ENCODE measurements at places on chromosomes 1 and 21.
A peak's percentile ranks its signal among the peaks of the same experiment; 100 is the strongest.

DNA sequence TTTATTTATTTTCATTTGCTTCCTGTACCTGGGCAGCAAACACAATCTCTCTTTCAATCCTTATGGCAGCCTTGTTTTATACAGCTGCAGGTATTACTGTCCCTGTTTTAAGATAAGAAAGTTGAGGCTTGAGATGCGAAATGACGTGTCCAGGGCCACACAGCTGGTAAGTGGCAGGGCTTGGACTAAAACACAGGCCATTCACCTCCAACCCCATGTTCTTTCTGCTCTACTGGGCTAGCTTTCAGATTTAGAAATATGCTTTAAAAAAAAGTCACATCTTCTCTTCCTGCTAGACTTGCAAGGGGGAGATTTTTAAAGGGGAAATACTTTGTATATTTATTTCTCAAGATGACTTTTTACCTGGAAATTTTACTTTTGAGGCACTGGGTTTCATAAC, 62.8 kb downstream of the CNST start:
- DNase-seq = no peak

DNA sequence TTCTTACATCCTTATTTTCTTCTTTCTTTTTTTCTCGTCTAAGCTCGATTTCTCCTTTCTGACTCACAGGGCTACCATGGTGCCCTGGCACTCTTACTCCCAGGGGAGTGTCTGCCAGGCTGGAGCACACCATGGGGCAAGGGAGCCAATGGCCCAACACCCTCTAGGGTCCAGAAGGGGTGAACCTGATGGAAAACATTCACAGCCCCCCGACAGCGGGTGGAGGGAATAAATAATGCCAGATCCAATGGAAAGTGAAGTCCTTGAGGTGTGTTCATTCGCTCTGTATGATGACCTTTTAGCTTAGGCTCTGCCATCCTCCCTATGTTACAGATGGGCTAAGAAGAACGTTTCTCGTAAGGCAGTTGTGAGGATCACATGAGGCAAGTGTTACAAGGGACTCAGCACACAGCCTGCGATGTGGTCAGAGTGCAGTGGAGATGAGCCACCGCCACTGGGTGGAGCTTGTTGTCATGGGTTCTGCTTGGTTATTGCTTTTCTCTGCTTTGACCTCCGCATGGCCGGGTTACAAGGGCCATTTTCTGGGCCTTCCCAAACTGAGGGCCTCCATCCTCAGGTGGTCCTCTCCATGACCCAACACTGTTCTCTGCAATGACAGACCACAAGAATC, 3.5 kb upstream of the FCMR start:
- peak; percentile 76 for DNase-seq

- DNase-seq = no peak
Observed at GRCh38 chr1:189971656-189972055, 506.0 kb downstream of the BRINP3 start.

- no peak for DNase-seq
Observed at GRCh38 chr1:232788235-232788872, 16.9 kb upstream of the MAP10 start.

- DNase-seq = peak; percentile 50
Observed at GRCh38 chr1:93080179-93080823, 1.2 kb downstream of the MTF2 start.

- no peak for DNase-seq
Observed at GRCh38 chr1:107807405-107807804, 157.6 kb downstream of the VAV3 start.

DNA sequence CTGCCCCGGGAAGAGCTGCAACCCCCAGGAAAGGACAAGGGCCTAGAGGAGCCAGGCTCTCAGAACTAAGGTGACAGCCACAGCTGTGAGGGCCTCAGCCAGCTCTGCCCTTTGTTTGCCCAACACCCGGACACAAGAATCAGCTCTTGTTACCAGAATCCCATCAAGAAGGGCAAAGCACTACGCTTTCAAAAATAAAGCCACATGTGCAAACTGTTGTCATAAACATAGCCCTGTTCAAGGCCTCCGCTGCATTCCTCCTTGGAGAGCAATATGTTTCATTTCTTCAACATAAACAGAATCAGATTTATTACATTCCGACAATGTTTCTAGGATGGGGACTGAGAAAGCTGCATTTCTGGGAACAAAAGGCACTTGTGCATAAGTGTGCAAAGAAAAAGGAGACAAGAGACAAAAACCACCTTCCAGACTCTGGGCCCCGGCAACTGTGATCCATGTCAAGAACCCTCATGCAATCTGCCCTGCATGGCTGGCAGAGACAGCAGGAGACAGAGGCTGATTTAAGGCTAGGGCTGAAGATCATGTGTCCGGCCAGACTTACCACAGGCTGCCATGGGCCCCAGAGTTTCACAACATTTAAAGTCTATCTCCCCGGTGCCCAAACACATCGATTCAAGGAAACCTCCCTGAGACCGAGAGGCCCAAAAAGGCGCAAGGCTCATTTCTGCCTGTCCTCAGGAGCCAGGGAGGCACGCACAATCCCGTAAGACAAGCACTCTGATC, 71.0 kb downstream of the SSBP3 start:
- DNase-seq = no peak

GRCh38 chr1:186420923-186421322, 40.0 kb downstream of the PDC start:
- peak; percentile 10 for DNase-seq

GRCh38 chr1:226002667-226003501, 3.7 kb upstream of the SDE2 start:
- no peak for DNase-seq

DNA sequence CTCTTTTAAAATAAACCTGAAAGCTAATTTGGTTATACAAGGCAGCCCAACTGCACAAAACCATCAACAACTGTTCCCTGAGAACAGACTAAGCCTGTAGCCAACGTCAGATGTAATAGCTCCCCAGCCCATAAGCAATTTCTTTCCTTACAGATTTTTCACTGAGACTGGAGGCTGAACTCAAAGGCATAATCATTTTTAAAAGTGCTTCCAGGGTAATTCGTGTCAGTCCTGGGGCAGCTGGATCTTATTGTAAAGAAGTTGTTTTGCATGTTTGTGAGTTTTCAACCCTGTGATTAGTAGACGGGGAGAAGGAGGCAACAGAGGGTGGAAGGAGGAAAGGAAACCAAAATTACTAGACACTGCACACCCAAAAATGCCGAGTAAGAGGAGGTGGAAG, 3.2 kb downstream of the DPT start:
- DNase-seq = no peak

DNA sequence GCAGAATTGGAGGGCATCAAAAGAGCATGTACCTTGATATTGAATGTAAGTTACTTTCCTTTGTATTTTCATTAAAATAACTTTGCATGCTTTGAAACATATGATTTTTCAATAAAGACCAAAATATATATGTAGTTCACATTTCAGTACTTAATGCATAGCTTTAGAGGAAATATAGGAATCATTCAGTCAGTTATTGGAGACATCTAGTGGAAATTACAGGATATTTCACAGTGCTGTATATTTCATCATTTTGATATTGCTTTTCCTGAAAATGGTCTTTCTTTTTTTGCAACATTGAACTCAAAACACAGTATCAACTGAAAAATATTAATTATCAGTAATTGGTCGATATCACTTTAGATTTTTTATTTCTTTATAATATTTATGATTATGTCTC, 375.8 kb downstream of the NCAM2 start:
- DNase-seq = no peak

GRCh38 chr21:34914239-34914638, 134.9 kb downstream of the RUNX1 start:
- no peak for DNase-seq

DNA sequence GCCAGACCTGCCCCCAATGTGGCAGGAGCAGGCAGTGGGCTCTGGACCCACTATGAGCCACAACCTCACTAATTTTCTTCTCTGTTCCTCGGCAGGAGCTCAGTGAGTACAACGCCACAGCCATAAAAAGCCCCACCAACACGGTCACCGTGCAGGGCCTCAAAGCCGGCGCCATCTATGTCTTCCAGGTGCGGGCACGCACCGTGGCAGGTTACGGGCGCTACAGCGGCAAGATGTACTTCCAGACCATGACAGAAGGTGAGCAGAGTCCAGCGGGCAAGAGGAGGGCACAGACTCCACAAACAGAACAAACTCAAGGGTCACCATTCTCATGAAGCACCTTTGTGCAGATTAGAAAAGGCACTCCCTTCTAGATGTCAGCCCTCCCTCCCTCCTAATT, 79.9 kb downstream of the LACTBL1 start:
- DNase-seq = no peak

- DNase-seq = peak; percentile 4
Observed at GRCh38 chr1:94807742-94808491, 12.2 kb upstream of the SLC44A3 start.

- no peak for DNase-seq
Observed at GRCh38 chr1:116152950-116153691, 41.9 kb downstream of the MAB21L3 start.

All from CD4-positive, alpha-beta T cell treated with Interleukin-15 for 4 hours (primary cell).